ENCODE measurements at places on chromosomes 5 and 9. TPM values are rescaled to one million over a fixed set of nuclear protein-coding genes. Genes with fewer than 3 reads are reported as not detected.

DNA sequence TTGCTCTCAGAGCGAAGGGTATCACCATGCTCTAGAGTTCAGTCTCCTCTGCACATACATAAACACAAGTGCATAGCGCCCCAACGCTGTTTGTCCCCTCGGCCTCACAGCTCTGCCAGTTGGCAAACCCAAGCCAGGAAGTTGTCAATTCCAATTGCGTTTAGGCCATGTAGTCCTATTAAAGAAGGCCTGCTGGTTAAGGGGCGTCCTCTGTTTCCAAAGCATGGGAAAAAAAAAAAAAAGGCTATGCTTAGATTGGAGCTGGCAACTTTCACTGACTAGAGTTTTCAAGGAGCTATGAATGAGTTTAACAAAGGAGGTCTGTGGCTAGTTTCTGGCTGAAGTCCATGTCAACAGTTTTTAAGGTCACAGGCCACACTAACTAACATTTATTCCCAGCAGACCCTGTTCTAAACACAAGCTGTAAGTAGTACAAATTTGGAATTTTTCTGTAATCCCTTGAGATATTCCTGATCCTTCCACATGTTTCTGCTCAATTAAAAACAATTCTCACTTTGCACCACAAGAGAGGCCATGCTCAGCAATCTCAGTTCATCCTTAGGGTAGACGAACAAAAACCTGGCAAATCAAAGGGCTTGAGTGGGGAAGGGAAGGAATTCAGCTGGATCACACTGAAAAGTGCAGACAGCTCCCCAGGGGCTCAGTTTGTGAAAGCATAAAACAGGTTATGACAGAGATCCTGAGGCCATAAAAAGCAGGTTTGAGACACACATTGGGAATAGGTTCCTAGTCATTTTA, 187.7 kb downstream of the DENND1A start:
- no peaks in the 10 kb centered on the region for H3K4me1 ChIP-seq
- no peaks in the 10 kb centered on the region for H3K27me3 ChIP-seq
- no peak overlapping the region for H3K4me3 ChIP-seq
- H3K36me3 ChIP-seq: no peaks in the 10 kb centered on the region
- DNase-seq: no peak

- no peak overlapping the region for H3K4me3 ChIP-seq
- peak overlapping the region; percentile 30 for H3K27ac ChIP-seq
- no peaks in the 10 kb centered on the region for H3K36me3 ChIP-seq
- peaks cover 5% of the 10 kb centered on the region for H3K4me1 ChIP-seq
- H3K27me3 ChIP-seq: no peaks in the 10 kb centered on the region
These were observed 33.9 kb upstream of the GLIS3 start for GRCh38 chr9:4333787-4334186.

- no peak overlapping the region for H3K4me3 ChIP-seq
- H3K4me1 ChIP-seq: 0 out of 2 replicates have a peak, but pooled peaks cover 4% of the 10 kb centered on the region
- H3K27me3 ChIP-seq: no peaks in the 10 kb centered on the region
- no peaks in the 10 kb centered on the region for H3K36me3 ChIP-seq
- no peak for DNase-seq
These were observed 1625.6 kb upstream of the C9orf72 start for GRCh38 chr9:29198861-29199260.

GRCh38 chr5:58088941-58089340, 370.9 kb downstream of the PLK2 start:
- H3K27ac ChIP-seq: peak overlapping the region; percentile 59
- peak; percentile 49 for DNase-seq
- H3K36me3 ChIP-seq: no peaks in the 10 kb centered on the region
- peaks cover 26% of the 10 kb centered on the region for H3K4me1 ChIP-seq
- H3K27me3 ChIP-seq: no peaks in the 10 kb centered on the region

DNA sequence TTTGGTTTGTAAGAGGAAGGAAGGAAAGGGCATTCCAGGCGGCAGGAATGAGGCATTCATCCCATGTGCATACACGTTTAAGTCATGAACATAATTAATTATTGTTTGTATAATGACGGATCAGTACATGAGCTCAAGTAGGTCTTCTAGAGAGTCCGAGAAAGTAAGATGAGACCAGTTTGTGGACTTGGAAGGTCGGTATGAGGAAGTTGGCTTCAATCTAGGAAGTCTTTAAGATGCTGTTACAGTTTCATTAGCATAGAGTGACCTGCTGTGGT, 2.1 kb downstream of the GTF3C4 start:
- H3K4me3 ChIP-seq: peak overlapping the region; percentile 91
- peaks cover 31% of the 10 kb centered on the region for H3K4me1 ChIP-seq
- H3K27ac ChIP-seq: peak overlapping the region; percentile 93

DNA sequence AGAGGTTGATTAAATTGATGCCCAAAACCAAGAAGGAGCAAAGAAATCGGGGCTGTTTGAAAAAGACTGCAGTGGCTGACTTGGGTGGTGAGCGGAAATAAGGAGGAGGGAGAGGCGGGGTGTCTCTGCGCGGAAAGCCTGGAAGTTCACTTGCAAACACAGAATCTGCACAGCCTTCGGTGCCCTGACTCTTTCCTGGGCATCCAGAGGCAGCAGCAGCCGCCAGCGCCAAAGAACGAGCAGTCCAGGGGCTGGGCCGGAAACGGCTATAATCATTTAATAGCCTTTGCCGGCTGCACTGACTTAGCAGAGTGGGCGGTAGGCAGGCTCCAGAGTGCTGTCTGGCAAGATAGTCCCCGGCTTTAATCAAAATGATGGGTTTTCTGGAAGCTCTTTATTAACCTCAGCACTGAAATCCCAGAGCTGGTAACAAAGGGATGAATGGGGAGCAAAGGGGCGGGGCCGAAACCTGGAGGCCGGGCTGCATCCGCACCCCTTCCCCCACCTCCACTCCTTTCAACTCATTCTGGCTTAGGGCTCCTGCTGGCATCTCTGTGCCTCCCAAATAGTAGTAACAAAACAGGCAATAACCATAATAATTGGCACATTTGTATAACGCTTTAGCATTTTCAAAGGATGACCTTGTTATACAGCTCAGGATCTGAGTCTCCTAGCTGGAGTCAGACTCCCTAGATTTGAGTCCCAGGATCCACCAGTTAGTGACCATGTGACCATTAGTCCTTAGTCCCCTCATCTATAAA, 35.7 kb downstream of the PCDHAC2 start:
- peak overlapping the region; percentile 66 for H3K4me3 ChIP-seq
- H3K4me1 ChIP-seq: peaks cover 39% of the 10 kb centered on the region
- H3K36me3 ChIP-seq: no peaks in the 10 kb centered on the region
- peak overlapping the region; percentile 90 for H3K27ac ChIP-seq
- H3K27me3 ChIP-seq: no peaks in the 10 kb centered on the region

GRCh38 chr5:105836887-105837286, 1833.8 kb downstream of the EFNA5 start:
- H3K36me3 ChIP-seq: no peaks in the 10 kb centered on the region
- H3K4me3 ChIP-seq: no peak overlapping the region
- no peaks in the 10 kb centered on the region for H3K27me3 ChIP-seq
- no peak overlapping the region for H3K27ac ChIP-seq

DNA sequence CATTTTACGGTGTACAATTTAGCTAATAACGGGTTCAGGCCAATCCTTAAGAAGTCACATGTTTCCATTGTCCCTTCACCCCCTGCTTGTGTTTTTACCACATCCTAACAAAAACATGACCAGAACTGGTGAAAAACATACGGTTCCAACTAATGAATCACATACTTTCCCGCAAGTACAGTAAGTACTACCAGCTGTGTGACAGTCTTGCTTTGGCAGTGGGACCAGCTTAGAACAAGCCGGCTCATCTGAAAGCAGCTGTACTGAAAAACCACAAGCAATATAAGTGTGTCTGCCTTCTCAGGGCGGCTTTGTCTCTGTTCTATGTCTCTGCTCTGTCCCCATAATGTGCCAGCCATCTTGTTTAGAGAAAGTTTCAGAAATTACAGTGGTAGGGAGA, 242.5 kb downstream of the BNC2 start:
- DNase-seq: no peak
- no peaks in the 10 kb centered on the region for H3K27me3 ChIP-seq
- peaks cover 23% of the 10 kb centered on the region for H3K4me1 ChIP-seq
- H3K4me3 ChIP-seq: no peak overlapping the region

GRCh38 chr5:34806532-34806931, 32.4 kb upstream of the TTC23L start:
- DNase-seq: no peak
- H3K4me3 ChIP-seq: no peak overlapping the region
- H3K27me3 ChIP-seq: no peaks in the 10 kb centered on the region
- peaks cover 31% of the 10 kb centered on the region for H3K36me3 ChIP-seq
- H3K4me1 ChIP-seq: no peaks in the 10 kb centered on the region
- no peak overlapping the region for H3K27ac ChIP-seq

GRCh38 chr9:92059661-92060060, 55.6 kb downstream of the SPTLC1 start:
- no peak for DNase-seq
- no peaks in the 10 kb centered on the region for H3K27me3 ChIP-seq
- H3K4me1 ChIP-seq: no peaks in the 10 kb centered on the region
- no peak overlapping the region for H3K4me3 ChIP-seq

DNA sequence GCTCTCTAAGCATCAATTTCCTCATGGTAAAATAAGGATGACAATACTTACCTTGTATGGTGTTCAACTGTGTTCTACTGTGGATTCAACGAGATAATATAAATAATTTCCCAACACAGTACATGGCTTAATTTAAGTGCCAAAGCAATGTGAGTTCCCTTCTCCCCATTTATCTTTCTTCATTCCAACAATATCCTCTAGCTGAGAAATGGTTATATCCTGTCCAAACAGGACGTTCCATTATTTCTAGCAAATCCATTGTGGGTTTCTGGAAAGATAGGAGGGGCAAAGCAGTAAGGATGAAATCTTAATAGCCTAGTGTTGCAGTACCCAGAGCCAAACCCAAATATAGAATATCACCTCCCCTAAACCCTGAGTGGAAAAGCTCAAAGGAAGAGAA, 22.0 kb downstream of the ABCA1 start:
- H3K4me1 ChIP-seq: peaks cover 15% of the 10 kb centered on the region
- DNase-seq: no peak
- H3K27ac ChIP-seq: no peak overlapping the region
- H3K27me3 ChIP-seq: no peaks in the 10 kb centered on the region

DNA sequence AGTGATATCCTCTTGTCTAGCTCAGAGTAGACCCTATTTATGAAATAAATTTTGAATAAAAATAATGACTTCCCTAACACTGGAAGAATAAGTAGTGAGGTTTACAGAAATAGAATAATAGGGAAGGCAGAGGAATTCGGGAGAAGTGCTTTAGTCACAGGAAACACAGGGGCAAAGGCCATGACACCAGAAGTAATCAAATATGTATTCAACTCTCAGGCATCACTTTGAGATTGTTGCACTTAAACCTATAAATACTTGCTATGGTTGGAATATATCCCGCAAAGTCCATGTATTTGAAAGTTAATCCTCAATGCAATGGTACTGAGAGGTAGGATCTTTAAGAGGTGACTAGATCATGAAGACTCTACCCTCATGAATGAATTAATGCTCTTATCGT, 166.8 kb downstream of the YIPF5 start:
- H3K27me3 ChIP-seq: no peaks in the 10 kb centered on the region
- H3K36me3 ChIP-seq: no peaks in the 10 kb centered on the region
- H3K4me1 ChIP-seq: no peaks in the 10 kb centered on the region
- no peak overlapping the region for H3K27ac ChIP-seq
- DNase-seq: no peak

- H3K4me1 ChIP-seq: peaks cover 21% of the 10 kb centered on the region
- no peak overlapping the region for H3K27ac ChIP-seq
- DNase-seq: no peak
- H3K4me3 ChIP-seq: no peak overlapping the region
- H3K36me3 ChIP-seq: no peaks in the 10 kb centered on the region
These were observed 17.7 kb downstream of the RAPGEF6 start for GRCh38 chr5:131617140-131617822.

DNA sequence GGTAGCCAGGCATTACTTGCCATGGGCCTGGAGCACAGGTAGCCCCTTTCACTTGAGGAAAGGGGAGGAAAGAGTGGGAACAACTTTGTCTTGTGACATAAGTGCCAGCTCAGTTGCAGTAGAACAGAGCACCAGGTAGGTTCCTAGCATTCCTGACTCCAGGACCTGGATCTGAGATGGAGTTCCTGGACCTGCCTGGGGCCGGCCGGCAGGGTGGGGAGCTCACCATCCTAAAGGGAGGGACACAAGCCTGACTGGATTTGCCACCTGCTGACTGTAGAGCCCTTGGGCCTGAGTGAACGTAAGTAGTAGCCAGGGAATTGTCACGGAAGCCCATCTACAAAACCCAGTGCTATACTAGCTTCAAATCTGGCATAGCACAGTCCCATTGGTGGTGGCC, 653.3 kb upstream of the CDH6 start:
- no peak overlapping the region for H3K4me3 ChIP-seq
- DNase-seq: no peak
- H3K27ac ChIP-seq: no peak overlapping the region
- H3K4me1 ChIP-seq: no peaks in the 10 kb centered on the region
- H3K27me3 ChIP-seq: no peaks in the 10 kb centered on the region

DNA sequence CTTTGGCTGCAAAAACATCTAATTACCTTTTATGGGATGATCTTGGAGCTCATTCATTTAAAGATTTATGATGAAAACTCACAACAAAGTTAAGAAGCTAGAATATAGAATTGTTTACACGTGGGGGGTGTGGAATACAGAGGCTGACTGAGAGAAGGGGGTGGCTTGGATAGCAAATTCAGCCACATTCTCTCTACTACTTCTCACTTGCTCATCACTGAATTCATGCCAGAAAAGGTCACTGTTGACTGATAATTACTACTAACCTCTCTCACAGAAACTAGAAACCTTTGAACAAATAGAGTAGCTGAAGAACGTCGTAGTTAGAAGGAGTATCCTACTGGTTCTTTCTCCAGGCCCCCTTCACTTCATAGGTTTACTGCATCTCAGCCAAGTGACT, 808.2 kb downstream of the BRINP1 start:
- no peaks in the 10 kb centered on the region for H3K36me3 ChIP-seq
- H3K27me3 ChIP-seq: no peaks in the 10 kb centered on the region
- no peak overlapping the region for H3K27ac ChIP-seq
- no peak for DNase-seq
- no peak overlapping the region for H3K4me3 ChIP-seq
- H3K4me1 ChIP-seq: no peaks in the 10 kb centered on the region

- peak; percentile 67 for DNase-seq
- no peaks in the 10 kb centered on the region for H3K36me3 ChIP-seq
- H3K4me1 ChIP-seq: peaks cover 10% of the 10 kb centered on the region
- H3K4me3 ChIP-seq: no peak overlapping the region
- H3K27me3 ChIP-seq: no peaks in the 10 kb centered on the region
These were observed 600.1 kb upstream of the RGMB start for GRCh38 chr5:98173334-98173733.

GRCh38 chr5:94197970-94198369, 420.4 kb downstream of the KIAA0825 start:
- H3K4me1 ChIP-seq: no peaks in the 10 kb centered on the region
- H3K27ac ChIP-seq: no peak overlapping the region
- no peaks in the 10 kb centered on the region for H3K36me3 ChIP-seq
- H3K4me3 ChIP-seq: no peak overlapping the region

Gene GPR151
- not detected for total RNA-seq

Gene ENHO
- total RNA-seq: 2.0 TPM

Gene COL15A1
- 0.04 TPM for total RNA-seq

Gene CD180
- total RNA-seq: not detected

Gene CDH9
- total RNA-seq: not detected

Gene CAMK2A
- 0.15 TPM for total RNA-seq

Gene PCDHGA12
- 0.52 TPM for total RNA-seq

Gene FABP6
- 2.0 TPM for total RNA-seq

Gene GPX8
- total RNA-seq: 18.3 TPM

Gene IL7R
- total RNA-seq: 7.1 TPM

Gene OR13C3
- total RNA-seq: not detected

Gene PCDHGB6
- total RNA-seq: 1.8 TPM

Gene PCDHA12
- total RNA-seq: 8.2 TPM

Gene RANBP3L
- not detected for total RNA-seq

Gene FREM1
- total RNA-seq: 0.52 TPM

Gene ARHGEF37
- total RNA-seq: 5.2 TPM
